GM12864 (cell line): ENCODE measurements at places on chromosomes 12 and 14.

DNA sequence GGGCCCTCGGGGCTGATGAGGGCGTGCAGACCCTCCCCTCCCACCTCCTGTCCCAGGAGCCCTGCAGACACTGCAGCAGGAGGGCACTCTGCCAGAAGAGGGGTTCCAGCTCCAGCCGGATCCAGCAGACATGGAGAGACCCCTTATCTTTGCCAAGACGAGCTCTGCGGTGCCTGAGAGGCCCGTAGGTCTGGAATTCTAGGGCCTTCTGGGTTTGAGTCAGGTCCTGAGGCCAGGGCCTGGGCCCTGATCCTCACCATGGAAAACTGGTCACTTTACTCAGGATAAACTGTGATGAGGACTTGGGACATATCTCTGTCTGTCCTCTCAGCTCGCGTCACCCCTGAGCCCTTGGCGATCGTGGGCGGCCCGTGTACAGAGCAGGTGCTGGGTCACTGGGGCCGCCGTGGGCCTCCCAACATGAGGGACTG is 13.8 kb downstream of the MEG3 start:
- no peak for DNase-seq

DNA sequence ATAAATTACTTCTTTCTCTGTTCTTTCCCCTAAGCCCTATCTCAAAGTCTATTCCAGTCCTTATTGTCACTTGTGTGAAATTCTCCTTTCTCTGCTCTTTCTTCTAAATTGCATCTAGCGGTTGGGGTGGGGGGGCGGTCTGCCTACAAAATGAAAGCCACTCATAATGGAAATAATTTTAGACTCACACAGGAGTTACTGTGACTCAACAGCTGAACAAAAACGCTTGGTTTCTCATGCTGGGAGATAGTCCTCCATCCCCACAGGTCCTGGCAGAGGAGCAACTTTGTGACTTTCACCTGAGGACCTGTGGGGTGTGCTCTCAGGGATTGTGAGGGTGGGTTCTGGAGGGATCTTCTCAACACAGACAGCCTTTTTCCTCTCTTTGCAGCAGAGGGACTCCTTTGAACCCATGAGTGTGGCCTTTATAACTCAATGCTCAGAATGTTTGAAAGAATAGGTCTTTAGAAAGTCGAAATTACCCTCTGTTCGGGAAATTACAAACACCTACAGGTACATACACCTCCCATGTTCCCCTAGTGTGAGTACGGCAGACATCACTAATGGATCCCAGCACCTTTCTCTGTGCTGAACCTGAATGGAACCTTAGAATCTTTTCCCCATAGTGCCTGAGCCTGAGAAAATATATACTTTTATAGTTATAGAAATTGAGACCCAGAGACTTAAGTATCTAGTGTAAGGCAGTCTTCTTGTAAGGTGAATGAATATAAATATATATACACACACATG is 109.7 kb downstream of the CHST11 start:
- no peak for DNase-seq

DNA sequence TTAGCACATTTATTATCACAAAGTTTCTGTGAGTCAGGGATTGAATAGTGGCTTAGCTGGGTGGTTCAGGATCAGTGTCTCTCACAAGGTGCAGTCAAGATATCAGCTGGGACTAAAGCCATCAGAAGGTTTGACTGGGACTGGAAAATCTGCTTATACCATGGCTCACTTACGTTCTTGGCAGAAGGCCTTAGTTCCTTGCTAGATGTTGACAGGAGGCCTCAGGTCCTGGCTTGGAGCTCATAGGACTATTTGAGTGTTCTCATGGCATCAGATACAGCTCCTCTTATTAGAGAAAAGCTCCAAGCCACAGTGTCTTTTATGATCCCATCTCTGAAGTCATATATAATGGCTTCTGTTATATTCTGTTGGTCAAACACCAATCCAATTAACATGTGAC is 127.3 kb downstream of the SLC6A15 start:
- no peak for DNase-seq

DNA sequence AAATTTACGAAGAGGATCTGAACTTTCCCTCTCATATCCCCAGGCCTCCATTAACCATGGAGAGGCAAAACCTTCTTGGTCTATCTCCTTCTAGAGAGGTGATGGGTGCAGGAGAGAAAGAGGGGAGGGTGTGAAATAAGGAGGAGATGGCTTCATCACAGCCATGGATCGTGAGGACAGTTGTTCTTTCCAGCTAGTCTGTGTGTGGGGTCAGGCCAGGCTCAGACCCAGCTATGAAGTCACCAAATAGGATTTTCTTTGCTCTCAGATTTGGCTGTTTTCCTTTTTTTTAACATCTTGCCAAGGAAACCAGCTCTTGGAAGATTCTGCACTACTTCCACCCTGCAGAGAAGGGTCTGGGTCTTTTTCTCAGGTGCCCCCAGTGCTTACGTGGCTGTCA is 64.9 kb upstream of the FAM181A start:
- DNase-seq = no peak

- no peak for DNase-seq
Observed at GRCh38 chr12:93573552-93574223, 1.2 kb downstream of the SOCS2 start.

GRCh38 chr14:97841762-97842161 is 1044.6 kb downstream of the VRK1 start:
- DNase-seq = no peak

- no peak for DNase-seq
Observed at GRCh38 chr14:71060825-71061455, 153.7 kb downstream of the PCNX1 start.

DNA sequence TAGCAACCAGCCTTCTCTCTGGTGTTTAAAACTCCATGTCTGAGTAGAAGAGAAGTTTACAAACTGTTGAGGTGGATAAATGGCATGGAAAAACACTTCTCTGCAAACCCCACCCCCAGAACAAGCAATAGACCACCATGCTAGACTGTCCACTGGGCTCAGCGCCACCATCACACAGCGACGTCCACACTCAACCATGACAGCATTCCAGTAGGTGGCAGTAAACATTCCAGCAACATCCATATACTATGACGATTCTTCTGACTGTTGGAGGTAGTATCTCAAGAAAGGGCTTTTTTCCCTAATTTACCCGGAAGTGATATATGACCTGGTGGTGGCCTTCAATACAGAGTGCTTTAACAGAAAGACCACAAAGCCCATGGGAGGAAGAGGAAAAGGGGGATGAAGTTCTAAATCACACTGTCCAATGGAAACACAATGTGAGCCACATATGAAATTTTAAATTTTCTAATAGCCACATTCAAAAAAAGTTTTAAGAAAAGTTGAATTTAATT is 152.2 kb downstream of the SLC15A4 start:
- DNase-seq = no peak

GRCh38 chr12:103571286-103571685 is 15.8 kb upstream of the STAB2 start:
- no peak for DNase-seq

GRCh38 chr12:93818488-93819049 is 141.4 kb downstream of the CRADD start:
- no peak for DNase-seq

GRCh38 chr12:45368841-45369489 is 153.1 kb downstream of the ANO6 start:
- DNase-seq = no peak

DNA sequence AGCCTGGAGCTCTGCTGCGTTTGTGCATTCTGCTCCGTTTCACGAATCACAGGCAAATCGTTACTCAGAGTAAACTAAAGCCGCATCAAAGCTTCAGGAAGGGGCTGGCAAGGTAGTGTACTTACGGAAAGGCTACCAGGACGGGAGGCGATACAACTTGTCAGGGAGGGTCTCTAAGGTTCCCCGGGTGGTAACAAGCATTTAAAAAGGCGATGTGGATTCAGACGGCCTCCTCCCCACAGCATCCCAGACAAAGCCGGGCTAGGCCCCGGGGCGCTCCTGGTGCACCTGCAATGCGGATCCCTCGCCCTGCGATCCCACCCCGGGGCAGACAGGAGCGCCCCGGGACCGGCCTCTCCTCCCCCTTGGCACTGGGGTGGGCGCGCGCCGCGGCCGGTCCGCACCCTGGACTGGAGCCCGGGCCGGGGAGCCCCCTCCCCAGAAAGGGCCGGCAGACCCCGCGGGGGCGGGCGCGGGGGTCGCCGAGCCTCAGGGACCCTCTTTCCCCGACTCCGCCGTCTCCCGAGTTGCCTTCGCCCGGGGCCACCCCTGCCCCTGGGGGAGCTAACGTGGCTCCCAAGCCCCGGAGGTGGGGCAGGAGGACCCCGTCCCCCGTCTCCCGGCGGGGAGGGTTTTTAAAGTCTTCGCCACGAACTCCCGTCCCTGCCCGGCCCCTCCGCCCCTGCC is 718 bp downstream of the CCDC92 start:
- DNase-seq = no peak

DNA sequence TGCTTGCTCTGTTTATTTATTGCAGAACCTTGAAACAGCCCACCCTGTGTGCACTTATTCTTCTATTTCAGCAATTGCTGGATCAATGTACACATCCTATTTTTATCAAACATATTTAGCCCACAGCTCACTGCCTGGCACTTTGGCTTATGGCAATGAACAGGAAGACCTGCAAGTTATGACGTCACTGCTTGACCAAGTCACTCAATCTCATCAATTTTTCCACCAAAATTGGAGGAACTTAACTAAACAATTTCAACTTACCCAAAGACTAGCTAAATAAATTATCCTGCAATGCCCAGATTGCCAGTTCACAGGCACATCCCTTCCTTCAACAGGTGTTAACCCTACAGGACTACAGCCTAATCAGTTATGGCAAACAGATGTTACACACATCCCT is 89.3 kb downstream of the FSCB start:
- DNase-seq = no peak

GRCh38 chr14:105497671-105498429 is 6.8 kb downstream of the TEDC1 start:
- DNase-seq = no peak

DNA sequence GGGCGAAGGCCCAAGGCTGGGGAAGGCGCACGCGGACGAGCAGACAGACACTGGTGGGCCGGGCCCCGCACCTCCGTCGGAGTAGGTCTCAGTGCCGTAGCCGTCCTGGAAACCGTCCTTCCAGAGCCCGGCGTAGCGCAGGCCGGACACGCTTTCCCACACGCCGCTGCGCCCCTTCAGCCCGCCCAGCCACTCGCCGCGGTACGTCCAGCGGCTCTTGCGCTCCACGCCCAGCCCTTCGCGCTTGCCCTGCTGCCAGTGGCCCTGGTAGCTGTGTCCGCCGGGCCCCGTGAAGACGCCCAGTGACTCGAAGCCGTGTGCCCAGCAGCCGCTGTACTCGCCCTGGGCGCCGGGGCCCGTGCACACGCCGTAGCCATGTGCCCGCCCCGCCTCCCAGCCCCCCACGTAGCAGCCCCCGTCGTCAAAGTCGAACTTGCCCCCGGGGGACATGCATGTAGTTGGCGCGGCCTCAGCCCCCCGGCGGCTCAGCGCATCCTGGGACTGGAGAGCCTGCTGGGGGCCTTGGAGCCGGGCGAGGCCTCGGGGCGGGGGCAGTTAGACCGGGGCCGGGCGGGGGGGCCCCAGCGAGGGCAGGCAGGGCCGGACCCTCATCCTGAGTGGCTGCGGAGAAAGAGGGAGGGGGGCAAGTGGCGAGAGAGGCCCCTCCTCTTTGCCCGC is 1.4 kb downstream of the JPH4 start:
- DNase-seq = no peak

- DNase-seq = peak; percentile 10
Observed at GRCh38 chr12:46664761-46665287, 161.0 kb downstream of the SLC38A4 start.

DNA sequence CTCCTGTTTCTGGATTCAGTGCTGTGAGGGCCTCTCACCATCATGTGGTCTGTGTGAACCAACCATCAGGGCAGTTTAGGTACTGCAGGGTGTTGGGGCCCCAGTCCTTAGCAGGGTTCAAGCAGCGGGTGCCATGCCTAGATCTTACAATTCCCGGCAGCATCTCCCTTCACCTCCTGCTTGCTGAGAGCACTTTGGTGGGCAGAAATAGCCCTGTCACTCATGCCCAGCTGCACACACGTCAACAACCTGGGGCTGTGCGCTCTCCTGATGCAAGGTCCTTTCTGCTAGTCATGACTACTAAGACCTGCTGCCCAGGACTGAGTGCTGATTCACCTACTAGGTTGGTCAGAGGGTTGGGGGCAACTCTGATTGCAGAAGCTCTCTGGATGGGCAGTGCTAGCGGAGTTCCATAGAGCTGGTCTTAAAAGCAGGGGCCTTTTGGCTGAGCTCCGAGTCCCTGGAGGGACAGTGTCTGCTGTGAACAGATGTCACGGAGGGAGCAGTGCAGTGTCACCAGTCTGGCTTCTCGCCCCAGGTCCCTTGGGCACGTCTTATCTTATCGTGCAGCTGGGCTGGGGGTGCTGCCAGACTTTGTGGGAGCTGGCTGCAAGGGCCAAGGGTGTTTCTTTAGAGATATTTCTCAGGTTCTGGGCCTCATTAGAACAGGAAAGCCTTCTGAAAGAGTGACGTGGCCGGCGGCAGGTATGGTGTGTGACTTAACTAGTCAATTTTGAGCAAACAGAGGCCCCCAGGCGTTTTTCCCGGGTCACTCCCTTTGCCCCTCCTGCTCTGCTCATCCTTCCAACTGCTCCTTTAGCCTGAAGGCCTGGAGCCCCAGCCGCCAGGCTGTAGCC is 71.8 kb downstream of the NINJ2 start:
- no peak for DNase-seq

GRCh38 chr12:32266756-32267155 is 132.6 kb upstream of the FGD4 start:
- no peak for DNase-seq

GRCh38 chr12:27347779-27348178 is 15.1 kb downstream of the BMAL2 start:
- DNase-seq = no peak

DNA sequence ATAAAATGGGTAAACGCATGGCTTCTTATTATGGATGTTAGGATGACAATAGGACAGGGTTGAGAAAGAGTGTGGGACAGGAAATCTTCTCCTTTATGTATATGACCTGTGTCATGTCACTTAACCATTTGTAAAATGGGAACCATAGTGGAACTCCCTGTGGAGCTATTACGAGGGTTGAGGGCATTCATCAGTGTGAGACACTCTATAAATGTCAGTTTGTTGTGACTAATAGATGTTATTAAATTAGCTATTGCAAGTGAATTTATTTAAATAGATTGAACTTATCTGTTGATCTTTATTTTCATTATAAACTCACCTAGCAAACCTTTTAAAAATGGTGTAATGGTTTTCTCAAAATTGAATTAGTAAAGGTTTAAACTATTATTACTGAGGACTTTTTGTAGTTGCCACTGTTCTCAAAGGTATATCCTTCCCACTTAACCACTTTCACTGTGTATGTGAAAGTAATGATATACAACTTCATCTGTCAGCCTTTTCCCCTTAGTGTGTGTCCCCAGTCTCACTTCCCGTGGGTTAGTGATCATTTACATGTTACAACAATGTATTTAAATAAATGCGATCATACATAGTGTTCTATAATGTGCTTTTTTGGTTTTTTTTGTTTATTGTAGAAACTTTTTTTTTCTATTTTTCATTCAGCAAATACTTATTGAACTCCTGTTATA is 17.1 kb downstream of the HELB start:
- DNase-seq = no peak

DNA sequence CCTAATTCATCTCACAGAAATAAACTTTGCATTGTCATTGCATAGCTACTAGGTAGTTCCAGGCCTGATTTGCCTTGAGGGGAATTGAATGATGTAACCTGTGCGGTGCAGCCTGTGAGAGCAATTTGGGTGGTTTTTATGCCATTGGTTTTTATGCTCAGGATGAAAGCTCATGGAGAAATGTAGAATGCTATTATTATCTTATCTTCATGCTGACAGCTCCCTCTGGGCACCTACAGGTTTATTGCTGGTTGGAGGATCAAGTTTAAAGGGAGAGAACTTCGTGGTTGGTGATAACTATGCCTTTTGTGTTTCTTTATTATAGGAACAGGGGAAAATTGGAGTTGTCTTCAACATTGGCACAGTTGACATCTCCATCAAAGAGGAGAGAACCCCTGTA is 547.9 kb downstream of the DIO2 start:
- DNase-seq = no peak
